ENCODE measurements at places on chromosomes 1 and 21.

- no peak for DNase-seq
Observed at GRCh38 chr1:156508205-156508954, 7.8 kb upstream of the MEF2D start.

DNA sequence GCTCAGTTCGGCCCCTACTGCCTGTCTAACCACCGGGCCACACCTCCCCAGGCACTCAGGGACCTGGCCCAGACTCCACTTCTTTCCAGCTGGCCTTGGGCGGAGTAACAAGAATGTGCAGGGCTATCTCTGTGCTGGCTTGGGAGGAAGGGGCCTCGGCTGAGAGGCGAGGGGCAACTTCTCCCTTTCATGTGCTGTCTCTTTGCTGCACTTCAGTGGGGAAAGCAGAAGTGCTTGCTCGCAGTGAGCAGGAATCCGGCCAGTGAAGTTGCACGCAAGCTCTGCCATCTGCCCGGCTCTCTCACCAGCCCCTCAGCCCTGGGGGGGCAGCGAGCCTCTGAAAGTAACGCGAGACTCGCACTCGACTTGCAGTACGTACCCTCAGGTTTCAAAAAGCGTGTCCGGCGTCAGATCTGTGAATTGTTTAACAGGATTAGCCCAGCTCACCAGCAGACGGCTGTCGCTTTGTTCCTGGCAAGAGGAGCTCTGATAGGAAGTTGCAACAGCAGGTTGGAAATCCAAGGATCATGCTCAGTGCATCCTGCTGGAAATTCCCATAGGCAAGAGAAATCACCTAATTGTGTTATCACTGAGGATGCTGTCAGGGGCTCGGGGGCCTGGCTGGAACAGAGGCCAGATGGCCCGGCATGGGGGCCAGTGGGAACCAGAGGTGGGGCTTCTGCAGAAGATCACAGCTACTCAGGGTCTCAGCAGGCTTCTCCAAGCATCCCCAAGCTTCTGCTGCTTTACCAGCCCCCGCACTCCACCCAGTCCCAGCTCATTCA lies 221.1 kb downstream of the NPHP4 start:
- DNase-seq: no peak

- no peak for DNase-seq
Observed at GRCh38 chr1:231681006-231681405, 54.4 kb downstream of the DISC1 start.

GRCh38 chr1:228515200-228515834 lies 28.1 kb downstream of the RNF187 start:
- no peak for DNase-seq

DNA sequence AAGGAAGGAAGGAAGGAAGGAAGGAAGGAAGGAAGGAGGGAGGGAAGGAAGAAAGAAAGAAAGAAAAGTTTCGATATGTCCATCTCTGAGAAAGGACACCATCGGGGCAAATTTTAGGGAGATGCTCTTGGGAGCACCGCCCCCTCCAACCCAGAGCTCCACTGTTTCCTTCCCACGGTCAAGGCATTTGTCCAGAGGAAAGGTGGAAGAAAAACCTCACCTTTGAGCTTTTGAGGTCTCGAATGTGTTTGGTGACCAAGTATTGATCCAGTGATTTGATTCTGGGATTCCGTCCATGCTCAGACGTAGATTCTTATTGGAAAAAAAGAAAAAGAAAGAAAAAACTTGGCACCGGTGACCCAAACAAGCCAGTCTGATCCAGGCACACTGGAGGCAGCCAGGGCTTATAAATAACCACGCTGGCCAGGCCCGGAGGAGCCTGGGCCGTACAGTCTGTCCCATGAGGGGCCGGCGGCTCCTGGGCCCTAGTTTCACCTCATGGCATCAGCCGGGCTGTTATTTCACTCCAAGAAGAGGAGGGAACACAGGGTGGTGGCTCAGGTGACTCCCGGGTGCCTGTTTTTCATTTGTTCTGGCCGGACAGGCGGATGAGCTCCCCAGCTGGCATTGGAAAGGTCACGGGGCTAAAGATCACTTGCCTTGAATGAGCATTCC lies 36.1 kb upstream of the SLC25A33 start:
- no peak for DNase-seq

GRCh38 chr1:150760013-150760412 lies 5.6 kb downstream of the CTSS start:
- DNase-seq: no peak

GRCh38 chr1:88649932-88650331 lies 34.1 kb upstream of the PKN2 start:
- no peak for DNase-seq

- DNase-seq: no peak
Observed at GRCh38 chr1:183753464-183753891, 51.4 kb upstream of the RGL1 start.

DNA sequence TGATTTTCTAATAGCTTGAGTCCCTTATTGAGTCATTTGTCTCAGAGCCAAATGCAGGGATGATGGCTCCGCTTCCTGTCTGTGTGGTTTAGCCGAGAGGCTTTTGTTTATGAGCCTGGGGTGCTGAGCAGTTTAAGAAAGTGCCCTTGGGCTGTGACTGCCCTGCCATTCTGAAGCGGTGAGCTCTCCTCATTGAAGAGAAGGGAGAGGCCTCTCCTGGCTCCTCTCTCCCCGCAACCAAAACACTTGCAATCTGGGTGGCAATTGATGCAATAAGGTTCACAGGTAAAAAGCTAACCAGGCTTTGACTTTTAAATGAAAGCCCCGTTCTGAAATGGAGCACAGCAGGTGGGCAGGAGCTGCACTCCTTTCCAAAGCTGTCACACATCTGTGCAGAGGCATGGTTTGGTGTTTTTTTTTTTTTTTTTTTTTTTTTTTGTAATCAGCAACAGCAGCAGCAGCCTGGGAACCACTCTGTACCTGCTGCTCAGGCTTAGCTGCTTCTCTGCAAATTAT lies 403.7 kb downstream of the SIPA1L2 start:
- DNase-seq: no peak
